ENCODE measurements at places on chromosomes 12 and 14. TPM values are rescaled to one million over a fixed set of nuclear protein-coding genes. Genes with fewer than 3 reads are reported as not detected.
A peak's percentile ranks its signal among the peaks of the same experiment; 100 is the strongest.

DNA sequence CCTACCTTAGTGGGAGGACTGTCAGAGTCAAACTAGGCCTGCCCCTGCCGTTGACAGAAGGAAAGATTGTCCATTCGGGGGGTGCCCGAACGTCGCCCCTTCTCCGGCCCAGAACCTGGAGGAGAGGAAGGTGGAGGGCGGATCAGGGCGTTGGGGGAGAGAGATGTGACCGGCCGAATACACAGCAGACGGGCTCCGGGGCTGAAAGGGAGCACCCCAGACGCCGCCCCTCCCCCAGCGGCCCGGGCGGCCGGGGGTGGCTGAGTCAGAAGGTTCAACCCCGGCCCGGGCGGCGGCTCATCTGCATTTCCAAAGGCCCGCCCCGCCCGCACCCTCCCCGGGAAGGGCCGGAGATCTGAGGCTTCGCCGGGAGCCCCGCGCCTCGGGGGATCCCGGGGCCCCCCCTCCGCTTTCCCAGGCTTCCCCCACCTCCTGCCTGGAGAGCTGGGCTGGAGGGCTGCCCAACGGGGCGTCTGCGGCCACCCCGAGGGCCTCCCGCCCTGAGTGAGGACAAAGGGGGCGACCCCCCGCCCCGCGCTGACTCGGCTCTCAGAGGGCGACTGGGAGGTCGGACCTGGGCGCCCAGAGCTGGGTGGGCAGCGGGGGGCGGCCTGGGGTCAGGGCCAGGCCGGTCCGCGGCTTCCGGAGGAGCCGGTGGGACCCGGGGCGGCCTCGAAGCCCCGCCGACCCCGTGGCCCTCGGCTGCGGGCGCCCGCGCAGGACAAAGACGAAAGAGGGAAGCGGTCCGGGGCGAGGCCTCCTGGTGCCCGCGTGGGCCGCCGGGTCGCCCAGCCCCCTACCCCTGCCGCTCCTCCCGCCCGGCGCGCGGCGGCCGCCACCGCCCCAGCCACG lies 3.7 kb upstream of the SETD1B start:
- DNase-seq, result no peak

DNA sequence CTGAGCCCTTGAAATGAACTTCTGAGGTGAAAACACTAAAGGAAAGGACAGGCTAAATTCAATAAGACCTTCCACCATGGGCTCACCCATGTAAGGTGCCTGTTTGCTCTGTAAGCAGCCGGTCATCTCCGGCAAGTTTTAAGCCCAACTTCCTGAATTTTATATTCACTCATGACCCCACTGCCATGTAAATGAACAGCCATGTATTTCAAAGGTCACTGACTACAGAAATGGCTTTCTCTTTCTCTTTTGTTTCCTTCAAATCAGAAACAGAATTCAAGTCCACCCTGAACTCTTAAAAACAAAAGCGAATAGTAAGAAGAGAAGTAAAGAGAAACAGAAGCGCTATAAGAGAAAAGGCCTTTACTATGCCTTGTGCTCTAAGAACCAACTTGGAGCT lies 61.7 kb upstream of the OVCH1 start:
- DNase-seq, result no peak

- no peak for DNase-seq
Measured at GRCh38 chr12:92432724-92433441, 269.9 kb upstream of the PLEKHG7 start.

GRCh38 chr14:74934476-74935359 lies 11.7 kb upstream of the RPS6KL1 start:
- DNase-seq, result no peak

- no peak for DNase-seq
Measured at GRCh38 chr12:102848832-102849231, 68.2 kb downstream of the PAH start.

DNA sequence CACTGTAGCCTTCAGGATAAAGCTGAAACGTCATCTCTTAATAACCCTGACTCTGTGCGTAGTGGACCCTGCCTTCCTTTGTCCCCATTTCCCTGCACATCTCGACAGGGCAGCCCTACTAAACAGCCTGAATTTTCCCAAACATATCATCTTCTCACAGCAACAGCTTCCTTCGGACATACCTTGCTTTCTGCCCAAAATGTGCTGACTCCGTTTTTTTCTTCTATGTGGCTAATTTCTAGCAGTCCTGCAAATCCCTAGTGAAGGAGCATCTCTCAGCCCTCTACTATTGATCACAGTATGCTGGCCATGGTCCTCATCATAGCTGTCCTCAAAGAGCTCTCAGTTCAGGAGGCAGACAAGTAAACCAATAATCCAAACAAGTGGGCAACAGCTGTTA lies 53.1 kb upstream of the PCED1B start:
- DNase-seq, result no peak

DNA sequence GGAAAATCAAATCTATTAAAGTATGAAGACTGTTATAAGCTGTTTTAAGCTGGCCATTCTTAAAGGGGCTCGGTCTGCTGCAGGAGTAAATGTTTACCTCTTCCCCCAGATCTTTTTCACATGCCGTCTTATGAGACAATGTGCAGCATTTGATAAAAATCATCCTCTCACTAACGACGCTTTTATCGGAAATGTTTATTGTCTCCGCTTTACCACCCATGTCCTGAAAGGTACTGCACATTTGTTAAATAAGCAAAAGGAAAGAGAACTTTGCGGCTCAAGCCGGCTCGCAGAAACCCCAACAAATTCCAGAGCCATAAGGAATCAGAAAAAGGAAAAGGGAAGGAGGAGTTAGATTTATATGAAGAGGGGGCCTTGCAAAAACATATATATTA lies 137.8 kb downstream of the HMGA2 start:
- DNase-seq, result no peak

DNA sequence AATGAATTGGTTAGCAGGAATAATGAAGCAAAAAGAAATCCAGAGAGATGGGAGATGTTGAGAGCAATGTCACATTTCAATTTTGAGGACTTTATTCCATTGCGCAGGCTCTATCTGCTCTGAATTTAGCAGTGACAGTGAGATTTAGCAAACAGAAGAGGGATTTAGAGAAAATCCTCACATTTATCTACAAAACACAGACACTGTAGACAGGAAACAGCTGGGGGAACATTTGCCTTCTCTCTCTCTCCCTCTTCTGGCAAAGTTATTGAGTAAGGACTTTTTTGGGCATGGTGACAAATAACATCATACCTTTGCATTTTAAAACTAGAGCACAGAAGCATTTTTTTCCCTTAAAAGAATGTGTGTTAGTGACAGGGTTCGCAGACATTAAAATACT lies at the start of gene IGF1:
Gene IGF1, minus strand, starts transcription at position 158 of the 400 bp plus-strand sequence. CDS start 182 bp downstream, outside the sequence.
- peak; percentile 35 for DNase-seq

Gene FAM90A1
- 1.8 TPM for polyA plus RNA-seq

Gene CAPRIN2
- polyA plus RNA-seq, result 36.4 TPM
